Regular cardiac myocyte (primary cell): ENCODE measurements at places on chromosomes 2 and 18. TPM values are rescaled to one million over a fixed set of nuclear protein-coding genes. Genes with fewer than 3 reads are reported as not detected.

The SERPINB3 gene
- not detected in 2 replicates for total RNA-seq

The NEUROD1 gene
- total RNA-seq = not detected in 2 replicates

The FAP gene
- 41.2 and 274 TPM in 2 replicates for total RNA-seq

The REG3A gene
- not detected in 2 replicates for total RNA-seq

The GNAL gene
- under 0.01 and 0.28 TPM in 2 replicates for total RNA-seq
